ENCODE measurements at places on chromosomes 2 and 18.

DNA sequence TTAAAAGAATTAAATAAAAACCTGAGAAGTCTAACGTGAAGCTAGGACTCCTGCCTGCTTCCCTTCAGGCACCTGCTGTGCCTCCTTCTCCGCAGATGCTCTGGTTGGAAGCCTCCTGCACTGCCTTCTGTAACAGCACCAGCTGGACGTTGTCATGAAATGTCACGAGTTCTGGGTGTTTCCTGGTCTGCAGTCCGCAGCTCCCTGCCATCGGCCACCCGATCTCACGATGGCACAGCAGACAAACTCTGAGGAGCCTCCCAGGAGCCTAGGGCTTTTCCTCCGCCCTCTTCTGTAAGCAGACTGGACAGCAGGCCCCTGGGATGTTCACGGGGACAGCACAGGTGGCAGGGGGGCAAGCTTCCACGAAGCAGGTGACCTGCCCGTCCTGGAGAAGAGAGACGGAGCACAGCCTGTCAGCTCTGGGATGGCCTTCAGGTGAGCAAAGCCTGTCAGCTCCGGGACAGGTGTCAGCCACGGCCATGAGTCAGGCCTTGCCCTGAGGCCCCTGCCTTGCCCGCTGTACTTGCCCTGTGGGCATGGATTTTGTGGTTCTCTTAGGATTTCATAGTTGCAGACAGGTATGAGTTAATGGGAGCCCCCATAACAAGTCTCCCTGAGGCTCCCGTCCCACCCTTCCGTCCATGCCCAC lies 110.3 kb downstream of the PXDN start:
- no peak for DNase-seq

DNA sequence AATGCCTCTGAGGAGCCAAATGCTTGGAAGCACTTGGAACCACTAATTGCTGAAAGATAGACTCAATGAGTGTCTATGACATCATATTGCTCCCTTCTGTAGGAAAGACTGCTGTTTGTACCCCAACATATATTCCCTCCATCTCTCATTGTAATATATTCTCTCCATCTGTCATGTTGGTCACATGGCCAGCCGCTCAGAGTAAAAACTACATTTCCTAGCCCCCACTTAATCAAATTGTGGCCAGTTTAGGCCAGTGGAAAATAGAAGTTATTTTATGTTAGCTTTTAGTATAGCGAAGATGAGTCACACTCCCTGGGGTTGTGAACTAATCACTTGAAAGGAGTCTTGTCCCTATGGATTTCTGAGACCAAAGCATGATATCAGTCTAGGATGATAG lies 160.2 kb downstream of the HNMT start:
- no peak for DNase-seq

GRCh38 chr2:54575379-54575888 lies 119.3 kb downstream of the SPTBN1 start:
- no peak for DNase-seq

DNA sequence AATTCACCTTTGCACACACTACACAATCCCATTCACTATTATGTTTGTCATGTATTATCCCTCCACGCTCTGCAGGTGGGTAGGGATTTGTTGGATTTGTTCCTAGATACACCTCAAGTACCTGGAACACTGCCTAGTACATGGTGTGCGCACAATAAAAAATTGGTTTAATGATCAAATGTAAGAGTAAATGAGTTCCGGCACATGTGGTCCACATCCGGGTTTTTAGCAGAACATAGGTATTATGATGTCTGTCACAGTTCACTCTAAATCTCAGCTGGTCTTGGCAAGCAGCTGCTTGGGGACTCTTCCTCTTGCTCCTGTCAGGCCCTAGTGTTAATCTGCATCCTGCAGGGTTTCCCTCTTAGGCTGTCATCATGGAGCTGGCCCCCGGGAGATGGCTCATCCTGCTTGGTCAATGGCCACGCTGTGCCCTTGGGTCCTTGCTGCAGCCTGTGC lies 21.8 kb upstream of the IL1R1 start:
- DNase-seq, result no peak

DNA sequence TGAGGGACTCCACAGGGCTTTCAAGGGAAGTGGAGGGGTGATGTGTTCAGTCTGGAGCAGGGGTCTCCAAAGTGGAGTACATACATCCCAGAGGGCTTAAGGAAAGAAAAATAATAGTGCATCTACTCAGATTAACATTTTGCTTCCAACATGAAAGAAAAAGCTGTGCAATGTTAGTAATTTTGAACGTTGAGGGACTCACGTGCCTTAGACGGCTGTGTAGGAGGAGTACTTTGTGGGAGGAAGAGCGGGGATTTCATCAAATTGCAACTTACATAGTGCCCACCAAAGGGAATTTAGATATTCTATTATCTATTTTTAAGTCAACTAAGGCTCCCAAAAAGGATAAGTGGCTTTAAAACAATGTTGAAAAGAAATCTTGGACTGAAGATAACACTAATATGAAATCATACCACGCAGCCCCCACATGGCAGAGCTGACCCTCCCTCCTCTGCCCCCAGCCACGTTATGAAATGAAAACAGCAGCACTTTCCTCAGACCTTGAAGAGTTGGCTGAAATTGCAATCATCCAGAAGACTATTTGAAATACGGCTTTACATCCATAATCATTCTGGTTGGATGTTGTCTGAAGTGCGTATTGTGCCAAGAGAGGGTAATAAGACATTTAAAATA lies 42.9 kb downstream of the MEX3C start:
- no peak for DNase-seq

GRCh38 chr2:179744401-179744800 lies 117.0 kb downstream of the ZNF385B start:
- DNase-seq, result no peak
